GM23338 (cell line): ENCODE measurements at places on chromosomes 1 and 21. TPM values are rescaled to one million over a fixed set of nuclear protein-coding genes. Genes with fewer than 3 reads are reported as not detected.

DNA sequence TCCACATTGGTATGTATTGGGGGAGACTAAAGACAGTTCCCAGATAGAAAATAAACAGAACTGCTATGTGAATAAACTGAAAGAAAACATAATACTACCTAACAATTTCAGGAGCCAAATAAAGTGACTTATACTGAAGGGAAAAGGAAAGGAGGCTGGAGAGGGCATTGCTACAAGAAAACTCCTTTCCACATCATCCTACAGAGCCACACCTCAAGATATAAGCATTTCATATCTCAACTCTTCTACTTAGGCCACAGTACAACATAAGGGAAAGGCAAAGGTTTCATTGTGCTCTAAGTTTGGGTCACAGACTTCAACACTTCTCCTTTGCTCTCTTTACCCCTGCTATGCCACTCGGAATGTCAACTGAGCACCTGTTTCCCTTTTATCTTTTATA, 54.9 kb downstream of the ST7L start:
- DNase-seq: no peak

DNA sequence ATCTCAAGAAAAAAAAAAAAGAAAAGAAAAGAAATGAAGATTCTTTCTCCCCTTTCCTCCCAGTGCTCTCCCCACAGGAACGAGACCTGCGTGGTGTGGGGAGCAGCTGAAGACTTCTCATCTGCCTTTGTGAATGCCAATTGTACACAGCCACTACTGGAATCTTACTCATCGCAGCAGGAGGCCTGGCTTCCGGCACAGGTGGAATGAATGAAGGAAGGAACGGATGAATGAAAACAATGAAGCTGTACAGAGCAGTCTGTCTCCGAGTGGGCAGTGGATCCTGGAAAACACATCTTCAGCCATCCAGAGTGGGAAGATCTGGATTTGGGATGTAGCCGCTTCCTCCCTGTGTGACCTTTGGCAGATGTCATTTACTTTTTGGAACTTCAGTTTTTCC, 64.9 kb downstream of the RUNX3 start:
- DNase-seq: no peak

- no peak for DNase-seq
Observed at GRCh38 chr21:17491716-17492414, 21.0 kb upstream of the CXADR start.

DNA sequence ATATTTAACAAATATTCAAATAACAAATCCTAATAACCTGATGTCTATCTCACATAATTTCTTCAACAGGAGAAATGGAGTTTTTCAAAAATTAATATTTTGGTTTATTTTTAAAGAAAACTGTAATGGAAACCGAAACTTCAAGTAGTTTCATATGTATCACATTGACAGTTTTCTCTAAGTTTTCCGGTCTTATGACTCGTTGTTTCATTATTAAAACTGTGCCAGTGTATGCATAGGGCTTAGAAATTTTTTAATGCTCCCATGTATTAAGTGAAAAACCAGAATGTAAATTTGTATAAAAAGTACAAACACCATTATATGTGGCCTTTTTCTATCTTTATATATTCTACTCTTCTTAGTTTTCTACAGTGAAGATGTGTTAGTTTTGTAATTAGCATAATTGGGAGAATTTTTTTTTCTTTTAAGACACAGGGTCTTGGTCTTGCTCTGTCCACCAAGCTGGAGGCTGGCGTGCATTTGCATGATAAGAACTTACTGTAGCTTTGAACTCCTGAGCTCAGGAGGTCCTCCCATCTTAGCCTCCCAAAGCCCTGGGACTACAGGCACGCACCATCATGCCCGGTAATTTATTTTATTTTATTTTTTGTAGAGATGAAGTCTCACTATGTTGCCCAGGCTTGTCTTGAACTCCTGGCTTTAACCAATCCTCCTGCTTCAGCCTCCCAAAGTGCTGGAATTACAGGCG, 43.9 kb upstream of the SAMSN1 start:
- no peak for DNase-seq

GRCh38 chr1:35866991-35867390, 16.0 kb upstream of the AGO1 start:
- DNase-seq: no peak

The IL20 gene
- not detected in 2 replicates for total RNA-seq
